ENCODE measurements at places on chromosomes 3 and 15.
A peak's percentile ranks its signal among the peaks of the same experiment; 100 is the strongest.

GRCh38 chr3:187327845-187328244 lies 36.3 kb upstream of the MASP1 start:
- no peak for DNase-seq

- no peak for DNase-seq
Observed at GRCh38 chr3:133588784-133589465, 15.4 kb downstream of the CDV3 start.

DNA sequence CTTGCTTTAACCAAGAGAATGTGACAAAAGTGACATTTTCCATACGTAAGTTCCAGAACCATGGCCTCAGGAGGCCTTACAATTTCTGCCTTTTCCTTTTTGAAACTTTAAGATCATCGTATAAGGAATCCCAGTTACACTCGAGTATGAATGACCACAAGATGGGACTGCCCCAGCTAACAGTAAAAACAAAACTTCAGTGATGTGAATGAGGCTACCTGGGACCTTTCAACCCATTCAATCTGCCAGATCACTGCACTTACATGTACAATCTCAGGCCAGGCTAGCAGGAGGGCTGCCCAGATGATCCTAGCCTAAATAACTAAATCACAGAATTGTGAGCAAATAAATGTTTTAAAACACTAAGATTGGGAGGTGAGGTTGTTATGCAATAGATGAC lies 328.8 kb downstream of the CNTN6 start:
- DNase-seq, result no peak

DNA sequence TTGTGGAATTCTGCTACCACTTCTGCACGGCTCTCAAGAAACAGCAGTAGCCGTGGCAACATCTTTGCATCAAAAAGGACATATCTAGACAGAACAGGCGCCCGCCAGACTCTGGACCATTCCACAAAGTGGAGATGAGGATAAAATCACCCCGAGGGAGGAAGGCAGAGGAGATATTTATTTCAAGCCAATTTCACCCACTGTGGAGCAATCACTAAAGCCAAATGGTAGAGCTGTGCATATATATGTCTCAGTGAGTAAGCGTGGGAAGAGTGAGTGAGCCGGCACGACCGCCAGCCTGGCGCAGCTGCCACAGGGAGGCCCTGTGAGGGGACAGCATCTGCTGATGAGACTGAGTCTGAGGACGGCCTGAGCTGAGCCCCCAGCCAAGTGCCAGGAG lies 111.3 kb downstream of the MEGF11 start:
- DNase-seq, result no peak

DNA sequence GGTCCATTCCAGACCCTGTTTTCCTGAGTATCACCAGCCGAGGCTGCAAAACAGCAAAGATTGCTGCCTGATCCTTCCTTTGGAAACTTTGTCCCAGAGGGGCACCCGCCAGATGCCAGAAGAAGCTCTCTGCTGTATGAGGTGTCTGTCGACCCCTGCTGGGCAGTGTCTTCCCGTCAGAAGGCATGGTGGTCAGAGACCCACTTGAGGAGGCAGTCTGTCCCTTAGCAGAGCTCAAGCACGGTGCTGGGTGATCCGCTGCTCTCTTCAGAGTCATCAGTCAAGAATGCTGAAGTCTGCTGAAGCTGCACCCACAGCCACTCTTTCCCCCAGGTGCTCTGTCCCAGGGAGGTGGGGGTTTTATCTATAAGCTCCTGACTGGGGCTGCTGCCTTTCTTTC lies 1121.2 kb downstream of the NSUN3 start:
- no peak for DNase-seq

DNA sequence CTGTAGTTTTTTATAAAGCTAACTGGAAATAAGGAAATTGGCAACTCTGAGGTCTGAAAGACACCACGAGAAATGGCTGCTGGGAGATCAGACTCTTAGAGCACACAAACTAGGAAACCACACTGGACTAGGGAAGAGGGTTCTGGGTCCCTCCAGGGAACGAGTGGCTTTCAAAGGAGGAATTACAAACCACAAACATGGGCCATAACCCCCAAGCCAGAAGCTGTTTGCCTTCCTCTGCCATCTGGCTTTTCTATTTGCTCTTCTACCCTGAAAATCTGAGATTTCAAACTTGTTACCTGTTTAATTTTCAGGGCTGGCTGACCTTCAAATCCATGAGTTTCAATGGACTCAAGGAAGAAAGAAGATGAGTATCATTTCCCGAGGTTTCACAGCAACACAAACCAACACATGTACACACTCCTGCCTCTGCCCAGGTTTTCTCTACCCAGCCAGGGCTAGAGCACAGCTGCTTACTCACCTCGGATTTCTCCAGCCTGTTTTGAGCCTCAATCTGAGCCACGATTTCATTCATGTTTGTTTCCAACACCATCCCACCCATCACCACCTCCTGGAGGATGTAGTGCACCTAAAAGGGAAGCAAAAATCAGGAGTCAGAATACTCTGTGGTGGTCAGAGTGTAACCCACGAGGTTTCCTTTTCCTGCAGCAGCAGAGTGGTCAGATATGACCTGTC lies 22.6 kb upstream of the ANPEP start:
- DNase-seq, result no peak

- peak; percentile 11 for DNase-seq
Observed at GRCh38 chr3:23740517-23740965, 65.2 kb upstream of the UBE2E1 start.

GRCh38 chr3:197424674-197425484 lies 126.5 kb upstream of the DLG1 start:
- DNase-seq, result no peak

DNA sequence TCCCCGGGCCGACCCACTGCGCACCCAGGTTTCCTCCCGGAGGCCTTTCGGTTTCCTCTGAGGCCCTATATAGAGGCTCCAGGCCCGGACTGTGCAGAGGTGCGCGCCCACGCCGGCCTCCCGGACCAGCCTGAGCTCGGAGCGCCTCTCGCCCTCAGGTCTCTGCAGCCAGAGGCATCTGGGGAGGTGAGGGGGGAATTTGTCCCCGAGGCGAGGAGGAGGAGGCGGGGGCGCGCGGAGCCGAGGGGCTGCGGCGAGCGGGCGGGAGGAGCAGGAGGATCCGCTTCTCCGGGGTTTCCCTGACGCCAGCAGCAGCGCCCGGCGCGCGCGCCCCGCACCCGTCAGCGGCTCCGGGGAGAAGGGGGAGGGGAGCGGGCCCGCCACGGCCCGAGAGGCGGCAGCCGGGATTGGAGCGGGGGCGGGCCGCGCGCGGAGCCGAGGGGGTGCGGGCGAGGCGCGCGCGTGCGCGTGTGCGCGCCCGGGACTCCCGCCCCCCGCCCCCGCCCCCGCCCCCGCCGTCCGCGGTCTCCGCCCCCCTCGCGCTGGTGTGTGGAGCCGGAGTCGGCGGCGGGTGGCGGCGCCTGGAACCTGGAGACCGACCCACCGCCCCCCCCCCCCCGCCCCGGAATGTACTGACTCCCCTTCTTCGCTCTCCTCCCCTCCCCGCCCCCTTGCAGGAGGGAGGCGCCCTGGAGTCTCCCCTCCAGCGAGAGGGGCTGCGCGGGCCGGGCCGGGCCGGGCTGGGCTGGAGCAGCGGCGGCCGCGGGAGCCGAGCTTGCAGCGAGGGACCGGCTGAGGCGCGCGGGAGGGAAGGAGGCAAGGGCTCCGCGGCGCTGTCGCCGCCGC lies at the start of gene NEO1:
NEO1 (plus strand) TSS at position 657 of the 846 bp plus-strand sequence. CDS start 213 bp downstream, outside the sequence.
- DNase-seq, result peak; percentile 59

- DNase-seq, result no peak
Observed at GRCh38 chr3:94990952-94991705, 928.3 kb downstream of the NSUN3 start.

DNA sequence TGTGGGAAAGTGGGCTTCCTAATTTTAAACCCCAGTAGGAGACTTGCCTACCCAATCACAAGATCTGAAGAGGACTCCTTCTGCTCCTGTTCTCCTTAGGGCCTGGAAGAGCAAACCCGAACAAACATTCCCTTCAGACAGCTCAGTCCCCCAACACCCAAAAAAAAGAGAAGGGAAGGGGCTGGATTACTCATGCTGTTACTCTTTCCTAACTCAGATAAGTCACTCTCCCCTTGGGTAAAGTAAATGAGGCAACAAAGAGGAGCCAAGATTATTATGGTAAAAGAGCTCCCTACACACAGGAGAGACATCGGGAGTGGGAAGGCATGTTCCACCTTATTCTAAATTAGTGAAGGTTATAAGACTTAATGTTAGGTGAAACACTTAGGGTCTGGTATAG lies 18.1 kb upstream of the LEKR1 start:
- no peak for DNase-seq

DNA sequence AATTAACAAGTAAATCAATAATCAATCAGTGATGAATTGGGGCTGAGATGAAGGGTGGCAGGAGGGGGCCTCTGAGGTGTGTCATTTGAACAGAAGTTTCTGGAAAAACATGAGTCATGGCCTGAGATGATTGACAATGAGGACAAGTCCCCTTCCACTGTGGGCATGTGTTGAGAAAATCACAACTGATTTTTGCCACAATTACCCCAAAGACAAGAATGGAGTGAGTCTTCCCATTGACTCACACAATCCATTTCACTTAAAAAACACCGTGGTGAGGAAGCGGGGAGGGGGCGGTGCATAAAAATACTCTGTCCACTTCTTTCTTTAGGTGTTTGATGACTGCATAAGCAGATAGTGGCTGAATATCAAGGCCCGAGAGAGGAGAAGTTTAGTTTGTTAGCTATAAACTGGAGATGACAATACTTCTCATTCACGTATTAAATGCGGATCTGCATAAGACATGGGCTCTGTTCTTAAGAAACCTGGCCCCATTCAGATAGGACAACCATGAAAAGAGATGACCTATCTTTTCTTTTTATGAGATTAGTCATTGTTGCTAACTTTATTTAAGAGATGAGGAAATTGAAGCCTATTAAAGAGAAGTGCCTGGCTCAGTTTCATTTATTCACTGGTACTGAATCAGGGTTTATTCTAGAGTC lies 34.7 kb downstream of the SHC4 start:
- no peak for DNase-seq

DNA sequence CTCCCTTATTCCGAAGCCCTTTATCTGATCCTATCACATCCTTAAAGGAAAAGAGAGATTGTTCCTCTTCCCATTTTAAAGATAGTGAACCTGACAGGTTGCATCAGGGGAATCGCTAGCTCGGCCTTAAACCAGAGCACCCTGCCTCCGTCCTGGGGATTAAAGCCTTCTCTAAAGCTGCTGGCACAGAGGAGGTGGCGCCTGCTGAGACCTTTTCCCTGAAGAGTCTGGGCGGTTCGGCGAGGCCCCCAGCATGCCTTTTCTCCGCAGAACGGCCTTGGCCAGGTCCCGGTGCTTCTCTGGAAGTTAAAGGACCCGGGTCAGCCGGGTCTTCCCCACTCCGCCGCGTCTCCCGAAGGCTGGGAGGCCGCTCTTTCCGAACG lies 593 bp downstream of the FAM219B start:
- no peak for DNase-seq

DNA sequence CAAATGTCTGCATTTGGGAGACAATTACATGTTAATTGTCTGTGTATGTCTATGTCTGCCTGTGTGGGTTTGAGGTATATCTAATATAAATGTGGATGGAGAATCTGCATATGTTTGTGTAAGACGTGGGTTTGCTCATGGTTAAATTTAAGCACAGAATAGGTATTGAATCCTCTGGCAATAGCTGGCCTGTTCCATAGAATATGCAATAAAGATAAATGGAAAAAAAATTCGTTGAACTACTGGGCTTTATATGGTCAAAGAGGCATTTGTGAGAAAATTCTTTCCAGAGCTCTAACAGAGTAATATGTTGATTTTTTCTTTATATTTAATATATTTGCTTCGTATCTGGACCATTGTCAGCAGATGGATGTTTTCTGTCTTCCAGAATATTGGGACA lies 1.4 kb downstream of the VPS8 start:
- no peak for DNase-seq

- no peak for DNase-seq
Observed at GRCh38 chr15:85760049-85760448, 34.7 kb downstream of the KLHL25 start.

GRCh38 chr3:96991800-96992365 lies 177.5 kb downstream of the EPHA6 start:
- no peak for DNase-seq

GRCh38 chr3:23791678-23792077 lies 14.1 kb upstream of the UBE2E1 start:
- no peak for DNase-seq

DNA sequence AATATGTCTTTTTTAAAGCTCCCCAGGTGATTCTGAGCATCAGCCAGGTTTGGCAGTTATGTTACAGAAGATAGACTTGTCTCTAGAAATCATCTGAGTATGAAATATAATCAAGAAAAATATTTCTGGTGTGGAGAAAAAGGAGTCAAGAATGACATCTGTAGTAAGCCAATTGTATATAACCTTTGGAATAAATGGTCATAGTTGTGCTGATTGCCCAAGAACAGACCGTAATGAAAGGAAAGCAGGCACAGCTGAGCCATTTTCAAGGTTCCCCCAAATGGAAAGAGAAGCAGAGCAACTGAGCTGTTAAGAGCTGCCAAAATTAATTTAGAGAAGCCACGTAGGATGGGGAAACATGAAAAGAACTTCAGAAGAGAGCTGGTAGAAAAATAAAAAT lies 26.6 kb downstream of the GOLM2 start:
- no peak for DNase-seq

GRCh38 chr15:70048578-70049514 lies 48.9 kb downstream of the TLE3 start:
- DNase-seq, result no peak

- DNase-seq, result no peak
Observed at GRCh38 chr3:139198186-139198585, 145.6 kb upstream of the MRPS22 start.

DNA sequence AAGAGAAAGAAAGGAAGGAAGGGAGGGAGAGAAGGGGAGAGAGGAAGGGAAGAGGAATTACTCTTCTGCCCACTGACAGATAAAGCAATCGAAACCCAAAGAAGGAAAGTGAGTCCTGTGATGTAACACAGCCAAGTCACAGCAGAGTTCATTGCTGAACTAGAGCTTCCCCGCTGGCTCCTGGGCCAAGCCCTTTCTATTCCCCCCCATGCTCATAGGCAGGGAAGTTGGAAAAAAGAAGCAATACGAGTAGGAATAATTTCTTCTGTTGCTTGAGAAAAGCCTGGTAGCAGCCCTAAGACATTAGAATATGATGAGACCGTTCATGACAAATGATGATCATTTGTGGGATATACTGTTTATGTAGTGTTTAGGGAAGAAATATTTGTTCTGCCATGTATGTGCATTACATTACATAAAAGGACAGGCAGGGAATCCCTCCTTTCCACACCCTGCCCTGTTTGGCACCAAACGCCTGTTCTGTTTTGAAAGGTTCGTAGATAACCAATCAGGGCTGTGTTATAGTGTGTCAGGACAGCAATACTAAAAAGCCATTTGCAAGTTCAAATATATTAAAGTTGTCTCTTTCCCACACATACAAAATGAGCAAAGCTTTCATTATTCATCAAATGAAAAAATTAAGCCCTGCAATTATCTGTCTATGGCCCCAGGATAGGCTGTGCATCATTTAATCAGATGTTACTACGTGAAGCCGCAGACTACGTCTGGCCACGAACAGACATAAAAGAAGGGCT lies 111.0 kb upstream of the TRPM1 start:
- DNase-seq, result no peak

- DNase-seq, result no peak
Observed at GRCh38 chr15:61064651-61065050, 164.5 kb downstream of the RORA start.

GRCh38 chr3:10915376-10915775 lies 77.2 kb upstream of the SLC6A1 start:
- DNase-seq, result no peak
